HCT116 (cell line): ENCODE measurements at places on chromosomes 7 and 10. TPM values are rescaled to one million over a fixed set of nuclear protein-coding genes. Genes with fewer than 3 reads are reported as not detected.

DNA sequence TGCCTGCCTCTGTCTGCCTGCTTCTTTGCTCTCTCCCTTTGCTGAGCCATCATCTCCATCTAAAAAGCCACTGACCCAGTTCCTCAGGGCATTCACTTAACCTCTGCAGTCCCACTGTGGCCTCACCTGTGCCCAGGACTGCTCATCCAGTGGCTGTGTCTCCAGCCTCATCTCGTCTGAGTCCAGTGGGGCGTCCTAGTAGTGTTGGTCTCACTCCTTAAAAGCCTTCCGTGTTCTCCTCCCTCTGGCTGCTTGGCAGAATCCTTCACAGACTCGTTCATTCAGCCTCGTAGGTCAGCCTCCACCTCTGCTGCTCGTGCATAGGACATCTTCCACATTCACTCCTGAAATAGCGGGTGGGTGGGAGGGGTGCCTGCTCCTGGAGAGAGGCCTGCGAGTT, 7.3 kb downstream of the RARRES2 start:
- no peak for DNase-seq

DNA sequence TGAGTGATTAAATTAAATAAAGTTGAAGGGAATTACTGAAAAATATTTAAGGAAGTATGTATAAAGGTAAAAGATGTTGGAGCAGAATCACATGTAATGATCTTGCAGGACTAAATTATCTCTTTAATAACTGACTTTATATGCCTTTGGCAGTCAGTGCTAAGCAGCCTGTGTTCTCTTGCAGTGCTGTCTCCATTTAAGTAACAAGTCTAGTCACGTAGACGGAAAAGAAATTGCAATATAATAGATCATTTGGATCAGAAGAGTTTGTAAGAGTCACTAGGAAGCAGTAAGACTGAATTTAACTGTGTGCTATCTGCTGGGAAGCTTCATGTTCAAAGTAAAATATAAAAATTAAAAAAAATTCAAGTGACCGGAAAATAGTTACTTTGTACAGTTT, 21.4 kb downstream of the BZW2 start:
- no peak for DNase-seq

The BHLHA15 gene
- total RNA-seq = 5.2 TPM

The GPR26 gene
- not detected for total RNA-seq
